MCF 10A (cell line): ENCODE measurements at places on chromosomes 4 and X.

DNA sequence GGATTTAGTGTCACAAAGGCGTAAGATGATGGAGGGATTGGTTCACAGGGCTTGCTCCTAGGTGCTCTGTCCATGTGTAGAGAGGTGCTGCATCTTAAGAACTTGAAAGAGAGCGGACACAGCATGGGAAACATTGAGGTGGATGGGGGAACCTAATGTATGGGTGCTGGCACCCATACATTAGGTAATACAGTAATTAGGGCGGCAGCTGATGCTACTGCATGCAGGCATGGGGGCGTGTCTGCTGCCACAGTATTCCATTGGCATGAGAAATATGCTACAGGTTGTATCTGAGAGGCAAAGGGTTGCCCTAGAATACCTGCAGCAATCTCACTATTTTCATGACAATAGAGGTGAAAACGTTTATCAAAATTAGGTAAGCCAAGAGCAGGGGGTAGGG is 45.8 kb upstream of the UXT start:
- DNase-seq: no peak
- H3K27ac ChIP-seq: no peak overlapping the region
- no peaks in the 10 kb centered on the region for H3K27me3 ChIP-seq
- no peaks in the 10 kb centered on the region for H3K36me3 ChIP-seq

GRCh38 chr4:64642936-64643335 is 233.7 kb upstream of the TECRL start:
- no peak for DNase-seq
- no peak overlapping the region for H3K4me3 ChIP-seq
- no peak overlapping the region for H3K27ac ChIP-seq
- H3K27me3 ChIP-seq: no peaks in the 10 kb centered on the region
- no peaks in the 10 kb centered on the region for H3K4me1 ChIP-seq

- no peak overlapping the region for H3K27ac ChIP-seq
- H3K4me1 ChIP-seq: no peaks in the 10 kb centered on the region
- H3K36me3 ChIP-seq: no peaks in the 10 kb centered on the region
- no peak overlapping the region for H3K4me3 ChIP-seq
These were observed 655.0 kb downstream of the RPA4 start for GRCh38 chrX:97538745-97539144.

GRCh38 chr4:77619408-77619807 is 13.8 kb downstream of the CXCL13 start:
- H3K4me3 ChIP-seq: no peak overlapping the region
- DNase-seq: peak; percentile 12
- H3K36me3 ChIP-seq: no peaks in the 10 kb centered on the region
- H3K27me3 ChIP-seq: no peaks in the 10 kb centered on the region
- H3K4me1 ChIP-seq: peaks cover 16% of the 10 kb centered on the region

GRCh38 chr4:181200076-181200475 is 1043.1 kb upstream of the TENM3 start:
- H3K27ac ChIP-seq: no peak overlapping the region
- DNase-seq: no peak
- no peaks in the 10 kb centered on the region for H3K4me1 ChIP-seq
- H3K4me3 ChIP-seq: no peak overlapping the region

GRCh38 chrX:48086082-48086481 is 14.6 kb upstream of the ZNF630 start:
- DNase-seq: peak; percentile 20
- H3K4me3 ChIP-seq: no peak overlapping the region
- H3K27me3 ChIP-seq: no peaks in the 10 kb centered on the region
- no peaks in the 10 kb centered on the region for H3K4me1 ChIP-seq

DNA sequence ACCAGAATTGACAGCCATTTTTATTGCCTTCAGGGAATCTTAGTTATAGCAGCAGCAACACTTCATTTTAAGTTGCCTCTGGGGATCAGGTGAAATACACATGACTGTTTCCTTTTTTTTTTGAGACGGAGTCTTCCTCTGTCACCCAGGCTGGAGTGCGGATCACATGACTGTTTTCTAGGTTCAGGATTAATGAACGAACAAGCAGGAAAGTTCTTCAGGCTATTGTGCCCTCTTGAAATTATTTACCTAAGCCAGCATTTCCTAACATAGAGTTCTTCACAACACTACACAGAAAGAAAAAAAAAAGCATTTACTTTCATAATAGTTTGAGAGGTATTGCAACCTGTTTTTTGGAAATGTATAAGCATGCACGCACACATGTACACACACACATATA is 2032.8 kb downstream of the PCDH7 start:
- no peaks in the 10 kb centered on the region for H3K27me3 ChIP-seq
- H3K36me3 ChIP-seq: peaks cover 7% of the 10 kb centered on the region
- no peak for DNase-seq
- no peaks in the 10 kb centered on the region for H3K4me1 ChIP-seq
- no peak overlapping the region for H3K4me3 ChIP-seq
